ENCODE measurements at places on chromosomes 3 and 15.

DNA sequence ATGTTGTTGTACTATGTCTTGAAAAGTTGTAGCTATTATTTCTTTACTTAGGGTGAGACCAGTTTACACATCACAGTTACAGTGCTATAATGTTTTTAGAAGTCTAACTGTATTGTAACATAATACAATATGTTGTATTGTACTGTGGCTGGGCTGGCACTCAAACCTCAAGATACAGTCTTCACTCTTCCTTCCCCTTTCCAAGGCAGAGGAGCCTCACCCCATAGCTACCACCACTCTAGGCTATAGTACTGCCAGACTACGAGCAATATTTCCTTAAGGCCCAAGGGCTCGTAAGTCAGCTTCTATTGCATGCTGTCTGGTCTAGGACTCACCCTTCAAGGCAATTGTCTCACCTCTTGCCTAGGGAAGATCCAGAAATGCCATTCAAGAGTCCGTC is 597.7 kb downstream of the OTOL1 start:
- DNase-seq, result no peak

DNA sequence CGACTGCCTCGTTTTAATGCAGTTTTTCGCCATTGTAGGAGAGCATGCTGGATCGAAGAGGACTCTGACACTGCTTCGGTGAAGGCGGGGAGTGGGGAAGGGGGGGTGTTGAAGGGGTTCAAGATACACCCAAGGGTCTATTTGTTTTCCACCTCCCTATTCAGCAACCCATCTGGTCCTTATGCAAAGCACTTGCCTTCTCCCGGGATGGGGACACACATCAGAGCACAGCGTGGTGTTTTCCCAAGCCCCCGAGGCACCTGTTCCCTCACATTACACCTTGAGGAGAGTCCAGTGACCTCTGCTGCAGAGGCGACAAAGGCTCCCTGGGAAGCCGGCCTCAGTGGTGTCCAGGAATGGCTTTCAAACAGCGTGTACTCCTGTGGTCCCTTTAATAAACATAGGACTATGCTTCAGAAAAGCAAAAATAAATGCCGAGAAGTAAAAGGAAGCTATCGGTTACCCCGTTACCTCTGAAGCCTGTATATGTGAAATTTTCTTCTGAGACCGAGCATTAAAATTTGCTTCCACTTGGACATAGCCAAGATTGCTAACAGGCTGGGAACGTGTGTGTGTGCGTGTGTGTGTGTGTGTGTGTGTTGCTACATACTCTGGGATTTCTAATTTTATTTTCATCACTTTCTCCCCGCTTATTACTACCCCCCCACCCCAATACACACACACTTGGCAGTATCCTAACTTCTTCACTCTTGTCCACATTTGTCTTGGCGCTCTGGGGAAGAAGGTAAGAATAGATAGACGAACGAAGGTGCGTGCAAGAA is 53.2 kb downstream of the CCDC54 start:
- no peak for DNase-seq

DNA sequence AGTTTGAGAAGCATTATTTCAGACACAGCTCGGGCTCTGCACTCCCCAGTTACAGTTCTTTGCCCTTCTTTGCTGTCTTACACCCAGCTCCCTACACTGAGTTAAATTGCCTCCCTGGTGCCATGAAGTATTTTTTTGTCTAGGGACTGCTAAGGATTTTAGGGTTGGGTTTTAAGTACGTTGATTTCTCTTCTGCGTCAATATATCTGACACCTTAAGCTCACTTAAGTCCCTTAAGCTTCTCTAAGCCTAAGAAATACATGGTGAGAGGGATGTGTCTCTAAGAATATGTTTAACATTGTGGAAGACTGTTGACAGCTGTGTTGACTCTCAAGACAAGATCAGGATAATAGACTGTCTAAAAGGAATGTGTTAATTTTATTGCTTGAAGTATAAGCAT is 400.5 kb downstream of the PTPRG start:
- no peak for DNase-seq

DNA sequence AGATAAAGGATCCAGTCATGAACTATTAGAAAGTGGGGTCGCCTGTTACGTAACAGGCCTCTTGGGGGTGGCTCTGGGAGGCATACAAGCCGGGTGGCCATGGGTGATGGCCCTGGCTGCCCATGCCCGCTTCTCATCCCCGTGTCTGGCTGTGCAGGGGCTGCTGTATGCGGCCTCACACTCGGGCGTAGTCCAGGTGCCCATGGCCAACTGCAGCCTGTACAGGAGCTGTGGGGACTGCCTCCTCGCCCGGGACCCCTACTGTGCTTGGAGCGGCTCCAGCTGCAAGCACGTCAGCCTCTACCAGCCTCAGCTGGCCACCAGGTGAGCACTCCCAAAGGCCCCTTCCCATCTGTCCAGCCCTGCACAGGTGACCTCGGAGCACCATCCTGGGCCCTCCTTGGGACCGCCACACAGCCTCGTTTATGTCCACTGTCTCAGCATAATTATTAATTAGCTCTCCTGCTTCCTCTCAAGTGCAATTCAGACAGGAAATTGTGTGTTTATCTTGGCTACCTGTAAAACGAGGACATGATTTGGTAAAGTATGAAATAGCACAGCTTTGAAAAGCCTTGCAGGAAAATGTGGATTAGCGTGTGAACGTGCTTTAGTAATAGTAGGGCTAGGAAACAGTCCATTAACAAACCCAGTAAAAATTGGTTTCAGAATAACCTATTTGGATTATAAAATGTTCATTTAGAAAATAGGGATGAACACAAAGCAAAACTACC is 8.1 kb downstream of the CIB1 start:
- DNase-seq, result no peak

GRCh38 chr15:58748852-58749531 is 515 bp downstream of the ADAM10 start:
- DNase-seq, result peak; percentile 54

DNA sequence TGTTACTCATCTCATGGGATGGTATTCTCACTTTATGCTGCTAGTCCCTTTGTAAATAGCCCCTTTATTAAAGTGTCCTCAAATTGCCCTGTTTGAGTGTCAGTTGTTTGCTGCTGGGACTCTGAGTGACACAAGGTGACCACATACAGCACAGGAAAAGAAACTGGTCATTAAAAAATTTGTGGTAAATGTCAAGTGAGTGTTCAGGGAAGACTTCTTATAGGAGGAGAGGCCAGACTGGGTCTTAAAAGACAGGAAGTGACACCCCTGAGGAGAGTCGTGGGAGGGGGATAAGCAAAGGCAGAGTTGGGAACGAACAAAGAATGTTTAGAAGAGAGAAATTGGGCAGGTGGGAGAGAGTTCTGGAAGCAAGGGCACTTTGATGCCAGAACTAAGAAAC is 35.2 kb downstream of the CCR3 start:
- DNase-seq, result no peak

DNA sequence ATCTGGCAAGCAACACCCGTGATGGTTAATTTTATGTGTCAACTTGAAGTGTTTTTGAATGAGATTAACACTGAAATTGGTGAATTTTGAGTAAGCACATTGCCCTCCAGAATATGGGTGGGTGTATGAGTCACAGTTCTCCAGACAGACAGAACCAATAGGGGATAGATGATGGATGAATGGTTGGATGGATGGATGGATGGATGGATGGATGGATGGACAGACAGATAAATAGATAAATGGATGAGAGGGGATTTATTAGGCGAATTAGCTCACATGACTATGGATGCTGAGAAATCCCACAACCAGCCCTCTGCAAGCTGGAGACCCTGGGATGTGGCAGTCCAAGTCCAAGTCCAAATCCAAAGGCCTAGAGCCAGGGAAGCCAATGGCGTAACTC is 5.4 kb upstream of the VWA5B2 start:
- DNase-seq, result no peak

- DNase-seq, result no peak
Observed at GRCh38 chr3:6567241-6567640, 293.7 kb upstream of the GRM7 start.

GRCh38 chr15:48869966-48870365 is 8.0 kb upstream of the EID1 start:
- no peak for DNase-seq

DNA sequence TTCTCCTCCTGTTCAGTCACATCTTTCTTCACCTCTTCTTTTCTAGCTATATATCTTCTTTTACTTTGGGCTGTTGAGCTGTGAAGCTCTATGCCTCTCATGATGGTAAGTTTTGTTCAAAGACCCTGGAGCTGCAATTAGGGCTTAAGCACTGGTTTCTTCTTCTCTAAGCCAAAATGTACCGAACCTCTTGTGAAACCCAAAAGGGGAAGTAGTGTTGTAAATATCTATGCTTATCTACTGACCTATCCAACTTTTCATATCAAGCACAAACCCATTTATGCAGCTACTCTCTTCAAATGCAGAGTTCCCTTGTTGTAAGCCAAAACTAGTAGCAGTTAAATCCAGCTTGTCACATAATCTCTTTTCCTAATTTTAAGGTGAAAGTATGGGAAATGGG is 123.6 kb upstream of the CD96 start:
- no peak for DNase-seq

DNA sequence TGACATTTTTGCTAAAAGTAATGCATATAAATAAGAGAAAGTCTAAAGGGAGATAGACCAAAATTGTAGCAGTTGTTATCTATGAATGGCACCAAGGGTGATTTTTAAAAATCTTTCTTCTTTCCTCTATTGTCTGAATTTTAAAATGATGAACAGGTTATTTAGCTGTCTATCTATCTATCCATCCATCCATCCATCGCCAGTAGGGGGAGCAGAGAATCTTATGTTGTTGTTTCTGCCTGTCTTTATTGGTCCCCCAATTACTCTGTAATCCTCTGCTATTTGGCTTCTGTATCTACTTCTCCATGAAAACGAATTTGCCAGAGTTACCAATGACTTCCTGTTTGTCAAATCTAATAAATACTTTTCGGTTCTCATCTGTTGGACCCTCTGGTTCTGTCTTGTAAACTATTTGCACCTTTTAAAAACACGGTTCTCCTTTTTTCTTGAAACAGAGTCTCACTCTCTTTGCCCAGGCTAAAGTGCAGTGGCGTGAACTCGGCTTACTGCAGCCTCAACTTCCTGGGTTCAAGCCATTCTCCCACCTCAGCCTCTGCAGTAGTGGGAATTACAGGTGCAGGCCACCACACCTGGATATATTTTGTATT is 86.0 kb downstream of the ECT2 start:
- DNase-seq, result no peak

DNA sequence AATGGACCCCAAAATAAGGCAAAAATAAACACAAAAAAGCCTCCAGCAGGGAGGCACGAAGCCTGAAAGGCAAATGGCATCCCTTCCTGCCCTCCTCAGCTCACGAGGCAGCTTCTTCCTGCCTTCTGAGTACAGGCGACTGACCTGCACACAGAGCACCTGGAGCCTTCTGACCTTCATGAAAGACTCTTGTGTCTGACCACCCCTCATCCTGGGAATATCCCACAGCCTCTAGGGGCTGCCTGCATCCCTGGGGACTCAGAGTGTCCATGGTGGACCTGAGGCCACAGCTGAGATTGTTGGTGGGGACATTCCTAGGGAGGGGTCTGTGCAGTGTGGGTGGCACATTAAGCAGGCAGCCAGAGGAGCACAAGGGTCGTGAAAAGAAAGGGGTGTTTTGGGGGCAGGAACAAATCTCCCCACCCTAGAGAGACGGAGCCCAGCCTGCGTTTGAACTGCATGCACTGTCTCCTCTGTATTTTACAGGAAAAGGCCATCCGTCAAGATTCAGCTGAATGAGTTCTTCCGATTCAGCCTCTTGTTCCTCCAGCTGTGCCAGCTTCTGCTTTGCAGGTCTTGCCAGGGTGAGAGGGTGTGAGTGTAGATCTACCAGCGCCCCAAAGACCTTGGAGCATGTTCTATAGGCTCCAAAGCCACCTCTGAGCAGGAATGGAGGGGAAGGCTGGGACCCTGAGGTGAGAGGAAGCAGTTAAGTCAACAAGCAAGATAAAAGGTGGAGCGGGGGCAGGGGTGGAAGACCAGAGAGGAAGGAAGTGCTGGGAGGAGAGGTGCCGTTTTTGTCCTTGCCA is 80.4 kb upstream of the MEF2A start:
- DNase-seq, result no peak

- no peak for DNase-seq
Observed at GRCh38 chr3:79250746-79251145, 517.1 kb downstream of the ROBO1 start.

DNA sequence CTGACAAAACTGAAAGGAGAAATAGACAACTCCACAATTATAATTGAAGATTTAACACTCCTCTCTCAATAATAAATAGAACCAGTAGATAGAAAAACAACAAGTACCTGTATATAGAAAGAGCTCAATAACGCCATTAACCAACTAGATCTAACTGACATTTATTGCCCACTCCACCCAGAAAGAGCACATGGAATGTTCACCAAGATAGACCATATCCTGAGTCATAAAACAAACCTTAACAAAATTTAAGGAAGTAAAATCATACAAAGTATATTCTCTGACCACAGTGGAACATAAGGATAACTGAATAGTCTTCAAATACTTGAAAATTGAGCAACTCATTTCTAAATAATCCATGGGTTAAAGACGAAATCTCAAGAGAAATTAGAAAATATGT is 25.1 kb downstream of the KBTBD12 start:
- no peak for DNase-seq

DNA sequence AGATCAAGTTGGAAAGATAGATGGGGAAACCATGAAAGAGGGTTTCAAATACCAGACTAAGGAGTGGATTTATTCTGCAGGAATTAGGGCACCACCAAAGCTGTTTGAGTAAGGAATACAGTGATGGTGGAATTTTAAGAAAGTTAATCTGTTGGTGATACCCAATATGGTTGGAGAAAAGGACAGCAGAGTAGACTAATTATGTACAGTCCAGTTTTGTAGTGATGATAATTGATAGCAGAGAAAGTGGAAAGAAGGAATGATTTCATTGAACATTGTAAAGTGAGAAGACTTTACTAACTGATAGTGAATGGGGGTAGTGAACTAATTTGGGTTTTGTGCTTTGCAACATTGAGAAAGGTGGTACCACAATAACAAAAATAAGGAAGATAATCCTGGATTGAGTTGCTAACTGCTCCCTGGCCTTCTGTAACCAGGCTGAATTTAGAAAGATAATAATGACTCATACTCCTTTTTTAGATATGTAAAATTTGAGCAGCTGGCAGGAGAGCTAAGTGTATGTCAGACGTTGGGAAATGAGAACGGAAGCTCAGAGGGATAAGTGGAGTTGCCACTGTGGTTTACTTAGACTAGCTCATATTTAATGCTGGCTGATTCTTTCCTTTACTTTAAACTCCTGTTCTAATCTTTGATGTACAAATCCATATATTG is 16.9 kb downstream of the TCAIM start:
- DNase-seq, result no peak

- DNase-seq, result no peak
Observed at GRCh38 chr3:117355566-117355965, 646.0 kb downstream of the TUSC7 start.

GRCh38 chr15:93372865-93373223 is 283.8 kb upstream of the RGMA start:
- no peak for DNase-seq

GRCh38 chr3:184505076-184505878 is 56.3 kb upstream of the EPHB3 start:
- DNase-seq, result no peak

- DNase-seq, result no peak
Observed at GRCh38 chr3:194208709-194209108, 72.8 kb downstream of the HES1 start.

Data from progenitor cell of endocrine pancreas (in vitro differentiated cells).